DMS79 (cell line): ENCODE measurements at places on chromosomes 1 and 21.

DNA sequence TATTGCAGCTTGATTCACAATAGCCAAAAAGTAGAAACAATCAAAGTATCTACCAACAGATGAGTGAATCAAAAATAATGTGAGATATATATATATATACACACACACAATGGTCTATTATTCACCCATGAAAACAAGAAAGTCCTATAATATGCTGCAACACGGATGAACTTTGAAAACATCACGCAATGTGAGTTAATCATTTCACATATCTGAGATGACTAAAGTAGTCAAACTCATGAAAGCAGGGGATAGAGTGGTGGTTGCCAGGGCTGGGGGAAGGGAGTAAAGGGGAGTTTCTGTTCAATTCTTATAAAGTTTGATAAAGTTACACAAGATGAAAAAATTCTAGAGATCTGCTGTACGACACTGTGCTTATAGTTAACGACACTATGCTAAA lies 1234.8 kb downstream of the MRPL39 start:
- DNase-seq = no peak

DNA sequence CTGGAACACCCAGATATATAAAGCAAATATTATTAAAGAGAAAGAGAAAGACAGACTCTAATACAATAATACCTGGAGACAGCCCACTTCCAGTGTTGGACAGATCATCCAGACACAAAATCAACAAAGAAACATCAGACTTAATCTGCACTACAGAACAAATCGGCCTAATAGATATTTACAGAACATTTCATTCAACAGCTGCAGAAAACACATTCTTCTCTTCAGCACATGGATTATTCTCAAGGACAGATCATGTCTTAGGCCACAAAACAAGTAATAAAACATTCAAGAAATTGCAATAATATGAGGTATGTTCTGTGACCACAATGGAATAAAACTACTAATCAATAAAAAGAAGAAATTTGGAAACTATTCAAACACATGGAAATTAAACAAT lies 398.3 kb upstream of the DUSP10 start:
- no peak for DNase-seq

GRCh38 chr1:203040513-203041275 lies 14.4 kb downstream of the PPFIA4 start:
- DNase-seq = no peak

DNA sequence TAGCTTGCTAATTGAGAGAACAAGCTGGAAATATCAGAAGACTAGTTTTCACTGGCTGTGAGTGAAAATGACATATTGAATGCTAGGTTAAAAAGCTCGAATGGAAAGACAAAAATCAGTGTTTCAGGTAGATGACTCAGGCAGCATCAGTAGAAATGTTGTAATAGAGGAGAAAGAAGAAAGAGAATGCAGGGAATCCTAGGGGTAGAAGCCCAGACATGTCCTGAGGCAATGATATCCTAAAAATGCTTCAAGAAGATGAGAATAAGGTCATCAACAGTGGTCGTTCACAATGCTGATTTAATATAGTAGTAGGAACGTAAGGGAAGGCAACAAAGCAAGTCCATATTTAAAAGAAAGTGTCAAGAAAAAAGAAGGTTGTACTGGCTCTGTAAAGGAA lies 96.7 kb upstream of the HP1BP3 start:
- DNase-seq = no peak

DNA sequence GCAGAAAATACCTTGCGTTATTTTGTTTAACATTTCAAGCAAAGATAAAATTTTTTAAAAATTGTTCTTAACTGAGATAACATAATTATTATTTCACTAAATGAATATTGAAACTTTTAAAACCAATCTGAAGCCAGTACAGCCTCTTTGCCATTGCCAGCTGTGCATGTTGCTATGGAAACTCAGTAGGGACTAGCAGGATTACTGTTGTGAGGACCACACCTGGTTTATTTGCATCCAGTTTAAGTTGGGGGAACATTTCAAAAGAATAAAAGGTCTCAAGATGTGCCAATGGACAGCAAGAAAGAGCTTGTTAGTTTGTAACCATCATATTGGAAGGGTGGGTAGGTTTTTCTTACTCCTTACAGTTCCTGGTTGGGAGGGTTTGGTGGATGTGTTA lies 80.7 kb downstream of the POU2F1 start:
- no peak for DNase-seq

DNA sequence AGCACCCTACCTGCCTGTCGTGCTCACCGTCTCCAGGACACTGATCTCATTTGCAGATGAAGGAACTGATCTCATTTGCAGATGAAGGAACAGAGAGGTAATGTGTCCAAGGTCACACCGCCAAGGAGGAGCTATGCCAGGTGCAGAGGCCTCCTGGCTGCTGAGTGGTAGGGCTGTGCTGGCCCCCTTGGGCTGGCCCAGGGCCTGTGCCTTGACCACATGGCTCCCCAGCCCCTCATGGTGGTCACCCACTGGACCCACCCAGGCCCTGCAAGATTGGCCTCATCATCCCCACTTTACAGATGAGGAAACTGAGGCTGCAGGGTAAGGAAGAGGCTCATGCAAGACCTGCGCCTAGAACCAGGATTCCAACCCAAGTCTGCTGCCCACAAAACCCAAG lies 628.3 kb downstream of the MATN1 start:
- no peak for DNase-seq

- DNase-seq = no peak
Measured at GRCh38 chr1:117665556-117666270, 59.9 kb downstream of the TENT5C start.

GRCh38 chr1:1943834-1944570 lies 24.9 kb upstream of the TMEM52 start:
- no peak for DNase-seq

DNA sequence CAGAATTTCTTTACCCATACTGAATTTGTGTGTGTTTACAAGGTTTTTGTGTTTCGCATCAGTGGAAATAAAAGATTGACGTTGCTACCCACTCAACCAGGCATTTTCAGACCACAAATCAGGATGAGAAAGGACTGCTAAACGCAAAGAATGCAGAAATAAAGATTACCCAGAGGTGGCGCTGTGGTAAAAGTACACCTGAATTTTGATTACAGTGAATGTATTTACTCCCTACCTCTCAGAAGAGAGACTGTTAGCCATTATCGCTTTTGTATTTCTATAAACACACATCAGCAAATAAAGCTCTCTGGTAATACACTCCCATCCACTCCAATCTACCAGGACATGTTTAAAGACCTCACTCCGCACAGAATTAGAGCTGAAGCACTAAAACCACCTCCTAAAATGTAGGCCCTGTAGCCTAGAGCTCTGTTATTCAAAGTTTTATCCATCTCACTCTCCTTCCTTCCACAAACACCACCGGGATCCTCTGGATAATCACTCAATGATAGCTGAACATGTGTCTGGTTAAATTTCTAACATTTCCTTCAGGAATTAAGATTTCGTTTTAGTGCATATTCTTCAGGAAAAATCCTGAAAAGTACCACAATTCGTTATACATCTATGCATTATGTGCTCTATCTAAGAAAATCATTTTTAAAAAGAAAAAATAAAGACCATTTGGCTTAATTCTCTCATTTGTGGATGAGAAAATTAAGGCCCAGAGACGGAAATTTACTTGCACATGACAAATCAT lies 2.5 kb upstream of the LMO4 start:
- peak; percentile 19 for DNase-seq

DNA sequence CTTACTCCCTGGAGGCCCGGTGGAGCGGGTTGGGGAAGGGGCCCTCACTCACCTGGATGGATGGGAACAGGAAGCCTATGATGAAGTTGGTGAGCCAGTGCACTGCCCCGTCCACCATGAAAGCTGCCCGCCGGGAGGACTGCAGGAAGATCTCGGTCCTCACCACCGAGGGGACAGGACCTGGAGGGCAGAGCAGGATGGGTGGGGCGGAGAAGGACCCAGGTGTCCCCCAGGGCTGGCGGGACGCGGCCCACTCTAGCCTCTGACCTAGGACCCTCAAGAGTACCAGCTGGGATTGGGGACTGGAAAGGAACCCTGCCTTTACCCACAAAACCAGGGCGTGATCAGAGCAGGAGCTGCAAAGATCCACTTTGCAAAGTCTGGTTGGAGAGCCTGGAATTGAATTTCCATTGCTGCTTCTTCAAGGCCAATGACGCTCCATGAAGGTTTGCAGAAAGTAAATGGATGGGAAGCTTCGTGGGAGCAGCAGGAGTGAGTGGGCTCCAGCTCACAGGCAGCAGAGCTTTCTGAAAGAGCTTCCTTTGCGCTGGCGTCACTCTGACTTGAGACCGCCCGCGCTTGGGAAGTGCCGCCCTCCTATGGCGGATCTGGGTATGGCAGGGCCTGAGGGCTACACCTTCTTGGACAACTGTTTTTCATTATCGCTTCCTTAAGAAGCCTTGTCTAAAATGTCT lies 21.4 kb downstream of the SLC2A7 start:
- DNase-seq = no peak

GRCh38 chr1:116386042-116386441 lies 13.0 kb downstream of the ATP1A1 start:
- DNase-seq = peak; percentile 93

GRCh38 chr1:116754198-116754977 lies at the start of gene CD2:
TSS of gene CD2 (plus strand) at chr1:116754430. CDS start at chr1:116754493, 63 bp downstream.
- DNase-seq = no peak

- no peak for DNase-seq
Measured at GRCh38 chr1:107220036-107220435, 79.2 kb downstream of the NTNG1 start.
